PC-3 (cell line): ENCODE measurements at places on chromosomes 3 and 15. TPM values are rescaled to one million over a fixed set of nuclear protein-coding genes. Genes with fewer than 3 reads are reported as not detected.

The SEMA6D gene
- 0.52 and 0.91 TPM in 2 replicates for total RNA-seq

The GAP43 gene
- not detected in 2 replicates for total RNA-seq

The FEZF2 gene
- not detected in 2 replicates for total RNA-seq

The CIB2 gene
- 7.3 and 10.4 TPM in 2 replicates for total RNA-seq

The CD80 gene
- total RNA-seq: not detected in 2 replicates

DNA sequence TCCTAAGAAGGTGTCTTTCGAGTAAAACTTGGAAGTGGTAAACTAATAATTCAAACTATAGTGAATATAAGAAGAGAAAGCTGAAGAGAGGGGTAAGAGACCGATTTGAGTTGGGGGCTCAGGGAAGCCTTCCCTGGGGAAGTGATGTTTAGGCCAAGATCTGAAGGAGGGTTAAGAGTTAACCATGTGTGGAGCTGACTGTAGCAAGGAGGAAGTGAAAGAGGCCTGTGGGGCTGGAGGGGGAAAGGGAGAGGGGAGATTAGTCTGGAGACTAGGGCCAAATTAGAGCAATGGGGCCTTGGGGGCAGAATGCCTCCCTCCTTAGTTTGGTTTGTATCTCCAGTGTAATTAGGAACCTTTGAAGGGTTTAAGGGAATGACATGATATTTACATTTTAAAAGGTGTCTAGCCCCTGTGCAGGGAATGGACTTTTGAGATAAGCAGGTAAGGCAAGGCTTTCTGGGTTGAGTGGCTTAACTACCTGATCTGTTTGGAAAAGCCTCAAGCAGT, 2.2 kb downstream of the ZNF592 start:
- H3K27me3 ChIP-seq: no peaks in the 10 kb centered on the region
- DNase-seq: no peak
- H3K36me3 ChIP-seq: peaks cover 6% of the 10 kb centered on the region; the same call in 1 of the 2 replicates

DNA sequence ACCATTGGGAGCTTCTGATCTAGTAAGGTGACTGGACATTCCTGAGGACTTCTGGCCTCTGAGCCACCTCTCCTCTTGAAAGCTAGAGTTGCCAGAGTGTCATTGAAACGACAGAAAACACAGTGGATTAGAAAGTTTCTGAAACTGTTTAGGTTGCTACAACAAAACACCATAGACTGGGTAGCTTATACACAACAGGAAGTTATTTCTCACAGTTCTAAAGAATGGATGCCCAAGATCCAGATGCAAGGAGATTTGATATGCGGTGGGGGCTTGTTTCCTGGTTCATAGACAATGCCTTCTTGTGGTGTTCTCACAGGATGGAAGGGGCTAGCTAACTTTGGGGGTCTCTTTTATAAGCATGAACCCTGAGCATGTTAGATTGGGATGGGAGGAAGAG, 43.3 kb upstream of the ZNF385D start:
- no peaks in the 10 kb centered on the region for H3K27me3 ChIP-seq
- H3K4me3 ChIP-seq: no peak overlapping the region
- no peaks in the 10 kb centered on the region for H3K4me1 ChIP-seq
- no peaks in the 10 kb centered on the region for H3K36me3 ChIP-seq
